A549 treated with AZD2906 at 1 μM for 4 hours (cell line): ENCODE measurements at places on chromosomes 11 and 22. TPM values are rescaled to one million over a fixed set of nuclear protein-coding genes. Genes with fewer than 3 reads are reported as not detected.

NRXN2 gene
- 0.15 to 0.28 TPM (median 0.24 TPM) in 5 replicates for total RNA-seq

HPX gene
- total RNA-seq, result 0.41 to 0.71 TPM (median 0.53 TPM) in 5 replicates

MIAT gene
- total RNA-seq, result 0.14 to 0.30 TPM (median 0.23 TPM) in 5 replicates

FEN1 gene
- 88.3 to 102 TPM (median 93.5 TPM) in 5 replicates for total RNA-seq

P4HA3 gene
- 38.3 to 57.4 TPM (median 50.5 TPM) in 5 replicates for total RNA-seq

OR51E2 gene
- not detected in 5 replicates for total RNA-seq

RTN4RL2 gene
- total RNA-seq, result 44.0 to 92.2 TPM (median 83.4 TPM) in 5 replicates

CAVIN3 gene
- total RNA-seq, result 25.5 to 34.4 TPM (median 26.7 TPM) in 5 replicates

CHRDL2 gene
- total RNA-seq, result 3.1 to 5.7 TPM (median 4.0 TPM) in 5 replicates

MMP13 gene
- total RNA-seq, result 0.04 to 0.08 TPM in 2 of 5 replicates, not detected in the others

WT1 gene
- total RNA-seq, result 5.0 to 5.5 TPM (median 5.2 TPM) in 5 replicates

CHRM4 gene
- total RNA-seq, result 0.41 to 0.61 TPM (median 0.49 TPM) in 5 replicates

CCDC15 gene
- 0.41 to 0.62 TPM (median 0.53 TPM) in 5 replicates for total RNA-seq

SYCE3 gene
- 0.22 to 0.37 TPM (median 0.29 TPM) in 3 of 5 replicates, not detected in the others for total RNA-seq

GGTLC2 gene
- not detected in 5 replicates for total RNA-seq

CLMP gene
- 16.3 to 25.5 TPM (median 24.1 TPM) in 5 replicates for total RNA-seq

OVCH2 gene
- total RNA-seq, result not detected in 5 replicates

IMMP1L gene
- 31.9 to 75.7 TPM (median 46.7 TPM) in 5 replicates for total RNA-seq

CBLIF gene
- not detected in 5 replicates for total RNA-seq

PLEKHA7 gene
- 56.2 to 65.6 TPM (median 58.3 TPM) in 5 replicates for total RNA-seq

P2RX6 gene
- 0.29 to 0.82 TPM (median 0.60 TPM) in 5 replicates for total RNA-seq

ZNF280B gene
- total RNA-seq, result 1.1 to 1.8 TPM (median 1.3 TPM) in 5 replicates

ZFP91 gene
- 30.8 to 43.4 TPM (median 34.9 TPM) in 5 replicates for total RNA-seq

TUB gene
- 4.6 to 6.7 TPM (median 6.0 TPM) in 5 replicates for total RNA-seq

MYBPC3 gene
- 0.05 to 0.10 TPM (median 0.07 TPM) in 5 replicates for total RNA-seq

CCT8L2 gene
- total RNA-seq, result not detected in 5 replicates

PCSK7 gene
- 15.8 to 20.5 TPM (median 17.9 TPM) in 5 replicates for total RNA-seq

GPR83 gene
- 0.08 to 0.11 TPM (median 0.09 TPM) in 5 replicates for total RNA-seq

OR5M8 gene
- total RNA-seq, result not detected in 5 replicates

LARGE1 gene
- 3.8 to 4.6 TPM (median 4.1 TPM) in 5 replicates for total RNA-seq

RAG2 gene
- total RNA-seq, result not detected in 5 replicates

TRIM48 gene
- total RNA-seq, result not detected in 5 replicates

SNRPD3 gene
- 143 to 245 TPM (median 148 TPM) in 5 replicates for total RNA-seq

NAALAD2 gene
- 0.02 TPM in 1 of 5 replicates, not detected in the others for total RNA-seq

MS4A8 gene
- not detected in 5 replicates for total RNA-seq

SCGB2A2 gene
- total RNA-seq, result not detected in 5 replicates

MS4A12 gene
- total RNA-seq, result not detected in 5 replicates
